Dermis microvascular lymphatic vessel endothelial cell (primary cell): ENCODE measurements at places on chromosomes 1 and 21.

- DNase-seq = no peak
Observed at GRCh38 chr1:50917138-50918137, 42.6 kb downstream of the FAF1 start.

DNA sequence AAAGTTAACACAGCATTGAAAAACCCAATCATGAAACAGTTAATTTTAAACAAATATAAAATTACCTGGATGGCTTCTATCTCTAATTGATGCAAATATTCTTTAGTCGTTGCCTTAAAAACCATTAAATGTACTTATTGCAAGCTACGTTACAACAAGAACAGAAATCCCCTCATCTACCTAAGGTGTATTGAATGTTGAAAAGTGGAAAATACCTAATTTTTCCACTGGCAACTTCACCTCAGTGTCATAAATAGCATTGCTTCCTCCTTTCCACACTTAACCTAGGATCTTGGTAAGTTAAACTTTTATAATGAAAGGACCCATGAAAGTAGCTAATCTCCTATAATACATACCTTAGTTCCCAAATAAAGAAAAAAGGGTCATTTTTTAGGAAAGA lies 5.4 kb downstream of the GADD45A start:
- peak; percentile 30 for DNase-seq

DNA sequence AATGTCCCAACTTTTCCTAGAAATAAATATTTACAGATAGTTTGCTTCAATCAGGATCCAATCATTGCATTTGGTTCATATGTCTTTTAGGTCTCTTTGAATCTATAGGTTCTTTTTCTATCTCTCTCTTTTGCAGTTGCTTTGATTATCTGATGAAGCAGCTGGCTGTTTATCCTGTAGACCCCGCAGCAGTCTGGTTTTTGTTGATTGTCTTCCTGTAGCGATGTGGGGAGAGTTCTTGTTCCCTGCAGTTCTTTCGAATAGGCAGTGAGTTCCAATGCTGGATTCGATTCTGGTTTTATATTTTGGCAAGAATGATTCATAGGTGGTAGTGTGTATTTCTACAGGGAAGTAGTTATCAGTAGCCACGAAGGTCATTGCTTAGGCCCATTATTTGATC lies 7.4 kb upstream of the MIXL1 start:
- no peak for DNase-seq

DNA sequence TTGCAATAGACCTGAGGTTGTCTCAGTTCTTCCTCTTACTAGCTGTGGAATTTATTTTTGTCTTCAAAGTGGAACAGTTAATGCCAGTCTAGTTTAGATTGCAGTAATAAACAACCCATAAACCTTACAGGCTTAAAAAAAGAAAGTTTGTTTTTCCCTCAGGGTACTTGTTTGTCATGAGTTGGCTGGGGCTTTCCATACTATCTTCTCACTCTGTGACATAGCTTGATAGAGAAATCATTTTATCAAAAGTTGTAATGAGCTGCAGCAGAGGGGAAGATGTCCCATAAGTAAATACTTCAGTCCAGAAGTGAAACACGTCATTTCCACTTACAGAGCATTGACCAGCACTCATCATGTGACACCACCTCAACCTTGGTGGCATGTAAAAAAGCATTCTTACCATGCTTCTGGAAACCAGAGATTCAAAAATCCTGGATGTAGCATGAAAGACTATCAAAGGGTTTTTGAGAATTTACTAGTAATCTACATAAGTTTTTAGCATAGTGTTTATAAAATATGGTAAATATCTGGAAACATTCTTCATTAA lies 62.8 kb upstream of the COL11A1 start:
- no peak for DNase-seq

DNA sequence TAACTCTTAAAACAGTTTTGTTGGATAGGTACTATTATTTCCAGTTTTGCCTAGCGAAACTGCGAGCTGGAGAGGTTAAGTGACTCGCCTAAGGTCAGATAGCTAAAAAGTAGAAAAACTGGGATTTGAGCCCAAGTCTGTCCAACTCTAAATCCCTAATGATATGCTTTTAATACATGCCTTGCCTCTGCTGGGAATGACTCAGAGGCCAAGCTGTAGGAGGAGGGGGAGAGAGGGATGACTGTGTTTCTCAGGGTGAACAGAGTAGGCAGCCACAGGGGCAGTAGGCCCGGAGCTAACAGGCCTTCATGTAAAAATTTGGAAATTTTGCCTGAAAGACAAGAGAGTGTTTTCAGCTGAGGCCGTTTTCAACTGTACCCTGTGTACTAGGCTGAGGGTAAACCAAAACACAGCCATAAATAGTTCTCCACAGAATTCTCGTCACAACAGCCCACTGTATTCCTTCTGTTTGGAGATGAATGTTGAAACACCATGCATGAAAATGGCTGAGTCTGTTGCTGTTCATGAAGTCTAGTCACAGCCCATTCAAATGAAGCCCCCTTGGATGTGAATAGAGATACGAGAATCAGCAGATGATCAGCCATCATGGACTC lies 107.5 kb upstream of the HOOK1 start:
- no peak for DNase-seq

DNA sequence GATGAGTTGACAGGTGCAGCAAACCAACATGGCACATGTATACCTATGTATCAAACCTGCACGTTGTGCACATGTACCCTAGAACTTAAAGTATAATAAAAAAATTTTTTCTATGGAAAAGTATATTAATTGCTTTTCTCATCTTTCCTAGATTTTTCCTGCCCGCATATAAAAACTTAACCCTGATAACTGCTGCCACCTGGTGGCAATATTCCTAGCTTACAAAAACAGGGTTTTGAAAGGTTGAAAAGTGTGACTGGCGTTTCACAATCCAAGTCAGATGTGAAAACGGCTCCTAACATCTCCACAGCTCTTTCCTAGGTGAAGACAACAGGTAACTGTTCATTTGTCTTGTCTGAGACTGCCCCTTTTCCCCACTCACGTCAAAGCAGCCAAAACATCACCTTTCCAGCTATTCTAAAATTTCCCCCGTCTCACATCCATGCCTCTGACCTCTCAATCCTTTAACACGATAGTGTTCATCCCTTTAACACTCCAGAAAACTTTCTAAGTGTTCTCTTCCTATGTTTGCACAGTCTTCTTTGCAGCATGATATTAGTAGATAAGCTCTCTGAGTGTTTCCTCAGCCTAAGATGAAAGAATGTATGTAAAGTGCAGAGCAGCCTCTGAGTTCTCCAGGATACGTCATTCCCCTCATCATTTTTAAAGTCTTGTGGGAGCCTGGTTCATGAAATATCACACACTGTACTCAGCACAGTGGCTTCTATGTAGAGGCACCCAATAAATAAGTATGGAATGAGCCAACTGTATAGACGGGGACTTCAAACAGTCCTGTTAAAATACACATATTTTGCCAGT lies 27.5 kb downstream of the OVGP1 start:
- peak; percentile 53 for DNase-seq

- DNase-seq = no peak
Observed at GRCh38 chr1:202702088-202702487, 8.2 kb downstream of the SYT2 start.

GRCh38 chr1:190436615-190437014 lies 41.0 kb downstream of the BRINP3 start:
- peak; percentile 22 for DNase-seq

DNA sequence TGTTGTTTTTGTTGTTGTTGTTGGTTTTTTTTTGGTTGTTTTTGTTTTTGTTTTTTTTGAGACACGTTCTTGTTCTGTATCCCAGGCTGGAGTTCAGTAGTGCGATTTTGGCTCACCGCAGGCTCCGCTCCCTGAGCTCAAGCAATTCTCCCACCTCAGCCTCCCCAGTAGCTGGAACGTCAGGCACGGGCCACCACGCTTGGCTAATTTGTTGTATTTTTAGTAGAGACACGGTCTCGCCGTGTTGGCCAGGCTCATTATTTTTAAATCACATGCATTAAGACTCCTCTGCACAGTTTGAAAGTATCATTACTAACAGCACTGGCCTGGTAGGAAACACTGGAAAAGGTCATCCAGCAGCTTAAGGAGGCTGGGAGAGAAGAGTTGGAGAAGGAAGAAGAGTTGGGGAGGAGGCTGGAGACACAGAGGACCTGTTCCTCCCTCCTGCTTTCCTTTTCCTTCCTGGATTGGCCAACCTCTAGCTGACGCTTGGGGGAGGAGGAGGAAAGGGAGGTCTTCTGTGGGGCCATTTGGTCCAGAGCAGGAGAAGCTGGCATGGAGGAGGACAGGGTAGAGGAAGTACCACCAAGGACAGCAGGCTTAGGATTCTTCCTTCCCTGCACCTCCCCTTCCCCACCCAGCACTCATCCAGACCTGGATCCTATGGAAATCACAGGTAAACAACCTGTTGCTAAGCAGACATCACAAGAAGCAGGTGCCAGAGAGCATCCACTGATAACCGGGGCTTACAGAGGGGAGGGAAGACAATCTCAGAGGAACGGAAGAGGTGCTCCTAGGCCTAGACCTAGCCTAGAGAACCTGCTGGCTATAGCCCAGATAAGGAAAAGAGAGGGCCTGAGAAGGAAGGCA lies 71.9 kb upstream of the GOLT1A start:
- DNase-seq = no peak

GRCh38 chr1:118395430-118395991 lies 210.5 kb upstream of the SPAG17 start:
- no peak for DNase-seq

- no peak for DNase-seq
Observed at GRCh38 chr1:164723296-164723798, 164.4 kb downstream of the PBX1 start.

DNA sequence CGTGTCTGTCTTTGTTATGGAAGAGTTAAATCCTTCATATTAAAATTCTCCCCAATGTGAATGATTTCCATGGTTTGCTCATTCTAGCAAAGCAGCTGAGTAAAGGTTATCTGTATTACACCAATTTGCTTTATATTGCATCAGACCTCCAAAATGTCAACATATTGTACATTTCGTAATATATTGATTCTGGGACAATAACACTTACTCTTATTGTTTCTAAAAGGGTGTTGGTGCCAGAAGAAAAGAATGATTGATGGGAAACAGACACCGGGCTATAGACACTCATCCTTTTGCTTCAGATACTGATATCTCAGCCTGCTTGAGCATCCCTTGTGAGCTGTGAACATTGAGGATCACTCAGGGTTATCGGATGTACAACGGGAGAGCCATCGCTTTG lies 7.0 kb downstream of the NTNG1 start:
- no peak for DNase-seq

DNA sequence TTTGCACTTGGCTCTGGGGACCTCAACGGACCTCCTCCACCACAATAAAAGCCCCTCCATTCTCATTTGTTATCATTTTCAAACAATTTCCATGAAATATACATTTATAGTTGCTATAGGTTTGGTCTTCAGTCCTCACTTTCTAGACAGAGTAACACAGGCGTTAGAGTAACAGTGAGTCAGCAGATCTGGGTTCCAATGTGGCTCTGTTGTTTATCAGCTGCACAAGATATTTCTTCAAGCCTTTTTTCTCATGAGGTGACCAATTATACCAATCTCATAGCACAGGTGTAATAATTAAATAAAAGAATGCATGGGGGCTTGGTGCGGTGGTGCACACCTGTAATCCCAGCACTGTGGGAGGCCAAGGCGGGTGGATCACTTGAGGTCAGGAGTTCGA lies 32.8 kb upstream of the PSMB2 start:
- no peak for DNase-seq

GRCh38 chr1:3036447-3037280 lies 15.4 kb downstream of the ACTRT2 start:
- no peak for DNase-seq

DNA sequence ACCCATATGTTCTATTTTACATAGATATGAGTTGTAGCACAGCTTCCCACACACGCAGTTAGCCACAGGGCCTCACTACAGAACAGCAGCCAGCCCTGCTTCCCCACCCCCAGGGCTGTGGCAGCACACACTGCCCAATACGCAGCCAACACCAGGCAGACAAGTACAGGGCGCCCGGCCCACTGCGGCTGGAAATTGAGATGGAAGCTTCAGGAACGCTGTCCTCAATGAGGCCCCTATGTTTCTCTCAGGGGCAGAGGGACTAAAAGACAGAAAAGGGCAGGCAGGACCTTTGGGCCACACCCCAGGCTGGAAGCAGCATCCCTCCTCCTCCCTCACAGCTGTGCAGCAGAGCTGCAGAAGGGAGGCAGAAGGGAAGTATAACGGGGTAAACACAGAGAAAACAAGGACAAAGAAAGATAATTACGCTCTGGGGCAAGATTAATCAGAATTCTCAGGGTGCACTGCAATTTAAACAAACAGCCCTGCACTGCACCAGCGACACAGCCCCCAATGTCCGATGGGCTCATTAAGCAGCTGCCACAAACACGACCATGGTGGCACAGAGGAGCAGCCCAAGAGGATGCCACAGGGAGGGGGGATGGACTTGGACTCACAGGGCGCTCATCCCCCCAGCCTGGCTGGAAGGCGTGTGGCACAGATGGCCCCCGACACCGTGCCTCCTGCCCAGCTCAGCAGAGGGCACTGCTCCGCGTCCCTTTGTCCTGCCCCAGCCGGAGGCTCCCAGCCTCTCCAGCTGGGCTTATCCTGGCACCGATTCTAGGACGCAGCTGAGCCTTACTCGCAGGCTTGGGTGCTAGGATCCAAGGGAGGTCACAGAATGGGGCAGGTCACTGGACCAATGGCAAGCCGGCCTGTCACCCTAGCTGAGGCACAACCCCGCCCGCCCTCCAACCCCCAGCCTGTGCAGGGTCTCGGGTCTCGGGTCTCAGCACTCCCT lies 14.2 kb downstream of the WDR4 start:
- DNase-seq = no peak

GRCh38 chr1:117679299-117679698 lies 73.5 kb downstream of the TENT5C start:
- DNase-seq = no peak

- DNase-seq = peak; percentile 90
Observed at GRCh38 chr1:223233410-223234169, 90.5 kb upstream of the TLR5 start.

- no peak for DNase-seq
Observed at GRCh38 chr1:238999944-239000343, 386.4 kb upstream of the CHRM3 start.

DNA sequence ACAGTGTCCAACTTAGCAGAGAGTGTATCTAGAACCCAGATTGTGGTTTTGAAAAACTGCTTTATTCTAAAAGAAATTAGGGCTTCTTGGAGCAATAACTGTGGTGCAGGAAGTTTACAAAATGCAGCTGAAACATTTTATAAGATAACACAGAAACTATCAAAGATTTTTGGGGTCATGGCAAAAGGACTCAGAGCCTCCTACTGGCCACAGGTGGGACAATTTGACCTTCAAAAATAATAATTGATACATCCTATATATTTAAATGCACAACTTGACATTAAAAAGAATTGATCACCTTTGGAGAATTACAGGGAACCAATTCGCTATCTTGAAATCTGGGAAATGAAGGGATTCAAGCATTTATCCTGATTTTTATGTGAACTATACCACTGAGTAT lies 235.2 kb downstream of the RPS6KC1 start:
- no peak for DNase-seq

- DNase-seq = no peak
Observed at GRCh38 chr21:29696937-29697336, 242.9 kb downstream of the GRIK1 start.

GRCh38 chr1:12152113-12152891 lies 14.5 kb upstream of the TNFRSF1B start:
- no peak for DNase-seq

- no peak for DNase-seq
Observed at GRCh38 chr1:15420853-15421465, 11.3 kb downstream of the EFHD2 start.
